ENCODE measurements at places on chromosomes 12 and 14.
A peak's percentile ranks its signal among the peaks of the same experiment; 100 is the strongest.

DNA sequence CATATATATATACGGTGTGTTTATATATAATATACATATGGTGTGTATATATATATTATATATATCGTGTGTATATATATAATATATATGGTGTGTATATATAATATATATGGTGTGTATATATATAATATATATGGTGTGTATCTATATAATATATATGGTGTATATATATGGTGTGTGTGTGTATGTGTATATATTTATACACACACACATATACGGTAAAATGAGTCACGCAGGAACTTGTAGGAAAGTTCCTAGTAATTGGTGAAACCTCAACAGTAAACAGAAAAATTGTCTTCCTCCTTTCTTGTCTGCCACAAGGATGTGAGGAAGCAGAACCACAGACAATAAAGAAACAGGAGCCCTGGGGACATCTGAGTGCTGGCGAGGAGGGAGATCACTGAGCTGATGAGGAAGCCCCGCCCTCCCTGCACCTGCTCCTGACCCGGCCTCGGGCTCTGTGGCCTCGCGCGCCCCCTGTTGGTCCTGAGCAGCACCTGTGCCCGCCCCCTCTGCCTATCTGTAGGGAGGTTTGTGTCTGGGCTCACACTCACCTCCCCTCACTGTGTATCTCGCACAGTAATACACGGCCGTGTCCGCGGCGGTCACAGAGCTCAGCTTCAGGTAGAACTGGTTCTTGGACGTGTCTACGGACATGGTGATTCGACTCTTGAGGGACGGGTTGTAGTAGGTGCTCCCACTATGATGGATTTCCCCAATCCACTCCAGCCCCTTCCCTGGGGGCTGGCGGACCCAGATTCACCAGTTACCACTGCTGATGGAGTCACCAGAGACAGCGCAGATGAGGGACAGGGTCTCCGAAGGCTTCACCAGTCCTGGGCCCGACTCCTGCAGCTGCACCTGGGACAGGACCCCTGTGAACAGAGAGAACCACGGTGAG is 1079.4 kb downstream of the TMEM121 start:
- peak; percentile 74 for DNase-seq

DNA sequence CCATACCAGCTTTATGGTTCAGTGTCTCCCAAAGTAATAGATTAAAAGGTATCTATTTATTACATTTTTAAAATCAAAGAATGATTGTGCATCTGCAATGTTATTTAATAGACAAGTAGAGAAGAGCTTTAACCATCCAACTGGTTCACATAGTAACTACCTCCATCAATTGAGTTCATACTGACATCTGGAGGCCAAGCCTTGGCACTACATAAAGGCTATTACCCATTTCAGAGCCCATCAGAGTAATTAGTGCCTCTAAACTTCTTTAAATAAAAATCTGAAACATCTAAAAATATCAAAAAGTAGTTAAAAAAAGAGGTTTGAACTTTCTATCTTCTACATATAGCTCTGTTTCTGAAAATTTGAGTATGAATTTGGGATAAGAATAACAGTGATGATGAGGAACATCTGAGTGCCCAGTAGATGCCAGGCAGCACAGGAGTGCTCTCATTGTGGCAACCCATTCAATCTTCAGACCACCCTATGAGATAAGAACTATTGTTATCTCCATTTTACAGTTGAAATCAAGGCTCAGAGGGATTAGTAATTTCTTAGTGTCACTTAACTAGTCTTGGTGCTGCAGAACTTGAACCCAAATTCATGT is 132.9 kb upstream of the DAAM1 start:
- DNase-seq = peak; percentile 17

DNA sequence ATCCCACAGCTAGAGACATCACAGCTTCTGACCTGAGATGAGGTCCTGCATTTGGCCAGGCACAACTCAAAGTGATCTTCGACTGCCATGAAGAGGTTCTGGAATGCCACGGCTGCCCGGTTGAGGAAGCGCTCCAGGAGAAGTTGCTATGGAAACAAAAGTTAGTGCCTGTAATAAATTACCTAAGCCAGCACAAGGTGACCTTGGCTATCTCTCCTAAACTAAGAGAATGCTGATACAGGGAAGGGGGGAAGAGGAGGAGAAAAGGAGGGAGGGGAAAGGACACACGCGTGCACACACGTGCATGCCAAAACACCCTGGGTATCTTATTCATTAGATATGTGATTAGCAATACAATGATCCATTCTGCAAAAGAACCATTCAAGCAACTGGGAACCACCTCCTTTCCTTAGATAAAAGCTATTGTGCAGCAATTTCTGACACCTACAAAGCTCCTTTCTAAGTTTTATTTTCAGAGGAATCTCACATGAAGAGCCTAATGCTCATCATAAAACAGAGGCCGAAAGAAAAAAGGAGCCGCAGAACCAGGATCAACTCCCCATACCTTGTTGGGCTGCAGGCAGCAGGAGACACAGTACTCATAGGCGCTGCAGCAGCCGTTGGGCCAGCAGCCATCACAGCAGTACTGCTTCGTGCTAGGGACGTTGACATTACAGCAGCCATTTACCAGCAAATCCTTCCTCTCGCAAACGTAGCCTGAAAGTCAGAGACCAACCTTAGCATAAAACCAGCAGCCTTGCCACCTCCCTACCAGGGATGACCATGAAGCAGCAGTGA is 17.9 kb downstream of the SPRING1 start:
- DNase-seq = no peak

DNA sequence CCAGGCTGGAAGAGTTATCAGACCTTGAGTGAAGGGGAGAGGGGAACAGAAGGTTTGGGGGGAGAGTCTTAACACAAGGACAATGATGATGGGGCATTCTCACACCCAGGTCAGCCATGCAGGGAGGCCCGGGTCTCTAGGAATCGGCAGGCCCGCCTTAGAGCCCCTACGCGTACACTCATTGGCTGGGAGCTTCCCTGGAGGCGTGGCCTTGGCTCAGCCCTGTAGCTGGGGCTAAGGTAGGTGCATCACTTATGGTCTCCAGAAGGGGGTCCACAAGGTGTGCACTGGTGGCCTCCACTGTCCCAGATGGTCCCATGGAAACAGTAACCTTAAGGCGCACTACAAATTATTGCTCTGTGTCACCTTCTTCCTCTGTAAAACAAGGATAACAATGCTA is 660.1 kb downstream of the MED13L start:
- no peak for DNase-seq

DNA sequence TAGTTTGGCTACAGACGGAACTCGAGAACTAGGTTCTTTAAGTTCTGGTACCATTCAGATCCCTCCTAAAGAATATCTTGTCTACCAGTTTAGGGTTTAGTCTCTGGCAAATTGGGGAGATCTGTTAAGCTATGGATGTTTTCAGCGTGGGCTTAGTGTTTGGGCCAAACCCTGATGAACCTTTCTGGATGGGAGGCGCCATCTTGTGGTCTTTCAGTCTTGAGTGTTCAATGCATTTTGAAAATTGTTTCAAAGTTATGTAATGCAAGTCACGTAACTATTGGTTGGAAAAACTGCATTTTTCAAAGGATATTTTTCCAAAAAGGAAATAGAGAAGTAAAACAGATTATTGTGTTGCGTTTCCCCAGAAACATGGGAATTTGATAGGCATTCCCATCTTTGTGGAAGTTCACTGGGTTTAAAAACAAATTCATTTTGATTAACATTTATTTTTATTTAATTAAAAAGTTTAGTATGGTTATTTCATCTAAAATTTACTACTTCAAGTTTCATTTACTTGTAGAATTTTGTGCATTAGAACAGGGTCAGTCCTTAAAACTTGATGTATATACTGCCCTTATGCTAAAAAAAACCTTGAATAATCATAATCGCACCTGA is 169.0 kb downstream of the PRIMA1 start:
- DNase-seq = no peak

- peak; percentile 0 for DNase-seq
These were observed 242.1 kb downstream of the CACNA1C start for GRCh38 chr12:2294651-2295475.

GRCh38 chr14:62957562-62957961 is 87.7 kb downstream of the KCNH5 start:
- DNase-seq = no peak

- DNase-seq = no peak
These were observed 83.5 kb downstream of the RIMBP2 start for GRCh38 chr12:130632642-130633041.

GRCh38 chr12:121568518-121568917 is 12.3 kb downstream of the KDM2B start:
- DNase-seq = no peak

- no peak for DNase-seq
These were observed 14.6 kb downstream of the ACTN1 start for GRCh38 chr14:68964300-68965093.

- no peak for DNase-seq
These were observed 321.0 kb downstream of the BCL11B start for GRCh38 chr14:98951031-98951430.

- DNase-seq = no peak
These were observed 219.7 kb upstream of the PRICKLE1 start for GRCh38 chr12:42809226-42809625.

- no peak for DNase-seq
These were observed 136.0 kb upstream of the IFNG-AS1 start for GRCh38 chr12:67853204-67853603.

DNA sequence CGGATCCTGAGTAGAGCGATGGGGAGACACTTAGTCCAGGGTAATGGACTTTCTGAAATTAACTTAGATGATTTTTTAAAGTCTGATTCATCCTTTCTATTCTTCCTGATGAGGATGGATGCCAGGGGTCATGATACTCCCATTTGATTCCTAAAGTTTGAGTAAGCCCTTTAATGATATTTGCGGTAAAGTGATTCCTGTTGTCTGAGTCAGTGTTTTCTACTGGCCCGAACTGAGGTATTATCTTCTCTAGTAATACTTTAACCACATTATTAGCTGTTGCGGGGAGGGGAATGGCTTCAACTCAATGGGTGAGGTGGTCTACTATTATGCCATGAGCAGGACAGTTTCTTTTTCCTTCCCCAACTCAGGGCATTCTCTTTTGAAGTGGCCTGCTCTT is 111.6 kb downstream of the RIN3 start:
- DNase-seq = no peak

DNA sequence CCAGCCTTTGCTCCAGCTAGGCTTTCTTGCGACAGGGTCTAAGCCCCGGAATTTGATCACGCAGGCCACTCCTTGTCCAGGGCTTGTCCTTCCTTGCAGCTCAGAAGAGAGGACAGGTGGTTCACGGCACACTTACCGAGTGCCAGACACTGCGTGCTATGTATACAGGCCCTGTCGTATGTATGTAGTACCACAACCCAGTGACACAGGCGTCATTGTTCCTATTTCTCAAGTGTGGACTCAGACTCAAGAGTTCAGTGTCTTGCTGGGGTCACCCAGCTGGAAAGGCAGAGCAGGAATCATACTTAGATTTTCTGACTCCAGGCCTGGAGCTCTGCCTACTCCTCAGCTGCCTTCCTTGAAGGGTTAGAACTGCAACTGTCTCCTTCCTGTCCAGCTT is 153.9 kb downstream of the SMOC1 start:
- no peak for DNase-seq

- DNase-seq = no peak
These were observed 746.2 kb upstream of the USP15 start for GRCh38 chr12:61514016-61514415.

GRCh38 chr12:3218228-3219171 is 141.3 kb downstream of the TSPAN9 start:
- no peak for DNase-seq

DNA sequence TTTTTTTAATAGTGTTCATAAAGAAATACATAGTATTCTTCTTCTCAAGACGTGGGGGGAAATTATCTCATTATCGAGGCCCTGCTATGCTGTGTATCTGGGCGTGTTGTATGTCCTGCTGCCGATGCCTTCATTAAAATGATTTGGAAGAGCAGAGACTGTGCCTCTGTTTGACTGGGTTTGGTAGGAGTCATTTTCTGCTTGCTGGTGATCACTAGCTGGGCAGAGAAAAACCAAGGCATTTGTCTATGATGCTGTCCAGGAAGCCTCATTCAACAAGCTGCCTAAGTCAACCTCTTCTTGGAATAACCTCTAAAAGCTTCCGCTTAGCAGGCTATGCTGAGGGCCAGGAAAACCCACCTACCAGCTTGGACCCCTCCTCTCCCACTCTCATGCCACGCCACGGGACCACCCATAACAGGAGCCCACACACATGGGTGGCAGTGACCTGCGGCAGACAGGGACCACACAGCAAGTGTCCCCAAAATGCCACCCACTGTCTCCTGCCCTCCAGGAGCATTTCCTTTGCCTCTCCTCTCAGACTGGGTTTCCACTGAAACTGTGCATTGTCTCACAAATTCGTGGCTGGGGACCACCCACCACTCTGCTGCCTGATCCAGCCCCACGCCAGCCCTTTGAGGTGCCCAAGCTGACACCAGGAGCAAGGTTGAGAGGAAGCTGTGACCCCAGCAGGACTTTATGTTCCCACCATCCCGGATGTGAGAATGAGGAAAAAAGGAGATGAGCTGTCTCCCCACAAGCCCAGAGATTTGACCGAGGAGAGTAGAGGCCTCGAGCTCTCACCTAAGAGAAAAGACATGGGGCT is 36.8 kb downstream of the DAD1 start:
- no peak for DNase-seq

DNA sequence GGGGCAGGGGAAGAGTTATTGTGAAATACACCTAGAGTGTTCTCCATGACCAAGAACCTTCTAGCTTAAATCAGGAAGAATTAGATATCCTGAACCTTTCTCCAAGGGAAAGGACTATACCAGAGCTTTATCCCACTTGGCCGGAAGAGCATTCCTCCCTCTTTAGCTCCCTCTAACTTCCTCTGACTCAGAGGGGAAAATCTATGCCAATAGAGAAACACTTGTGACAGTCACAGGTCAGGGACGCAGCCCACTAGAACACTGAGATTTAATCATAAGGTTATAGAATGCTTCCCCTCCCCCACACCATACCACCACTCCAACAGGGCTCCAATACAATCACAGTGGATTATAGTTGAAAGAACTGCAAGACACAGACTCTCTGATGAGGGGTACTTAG is 55.4 kb upstream of the RFX4 start:
- DNase-seq = no peak

GRCh38 chr12:6956021-6956727 is 5.0 kb downstream of the PTPN6 start:
- peak; percentile 36 for DNase-seq

DNA sequence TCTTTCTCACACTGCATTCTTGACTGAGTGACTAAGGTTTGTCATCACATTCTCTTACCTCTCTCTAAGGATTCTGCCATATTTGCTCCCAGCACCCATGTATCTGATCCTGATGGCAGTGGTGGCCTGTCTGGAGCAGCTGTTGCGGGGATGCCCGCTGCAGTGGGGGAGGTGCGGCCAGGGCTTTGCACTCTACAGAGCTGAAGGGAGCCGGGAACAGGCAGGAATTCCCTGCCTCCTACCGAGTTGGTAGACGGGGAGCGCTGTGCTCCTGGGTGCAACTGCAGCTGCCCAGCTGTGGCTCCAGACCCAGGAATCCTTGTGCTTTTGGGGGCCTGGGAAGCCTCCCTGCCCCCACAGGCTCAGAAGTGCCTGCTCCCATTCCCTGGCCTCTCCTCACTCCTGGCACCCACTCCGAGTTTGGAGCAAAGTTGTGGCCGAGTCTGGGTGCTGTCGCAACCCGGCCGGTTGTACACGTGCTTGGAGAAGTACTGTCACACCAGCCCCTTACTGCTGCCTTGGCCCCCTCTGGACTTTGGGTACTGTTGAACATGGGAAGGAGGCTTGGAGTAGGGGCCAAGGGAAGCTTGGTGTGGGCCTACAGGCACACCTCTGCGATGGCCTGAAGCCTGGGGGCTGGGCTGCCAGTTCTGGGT is 106.9 kb upstream of the OR4E1 start:
- no peak for DNase-seq
